Activated CD4-positive, alpha-beta memory T cell treated with anti-CD3 and anti-CD28 coated beads for 36 hours (primary cell): ENCODE measurements at places on chromosomes 3 and 15.

- DNase-seq, result no peak
Observed at GRCh38 chr15:29822100-29822683, at the start of gene TJP1. TJP1 (minus strand) TSS chr15:29822468; CDS start chr15:29822028, 440 bp downstream.

- DNase-seq, result no peak
Observed at GRCh38 chr15:67564968-67565345, 22.5 kb downstream of the MAP2K5 start.

DNA sequence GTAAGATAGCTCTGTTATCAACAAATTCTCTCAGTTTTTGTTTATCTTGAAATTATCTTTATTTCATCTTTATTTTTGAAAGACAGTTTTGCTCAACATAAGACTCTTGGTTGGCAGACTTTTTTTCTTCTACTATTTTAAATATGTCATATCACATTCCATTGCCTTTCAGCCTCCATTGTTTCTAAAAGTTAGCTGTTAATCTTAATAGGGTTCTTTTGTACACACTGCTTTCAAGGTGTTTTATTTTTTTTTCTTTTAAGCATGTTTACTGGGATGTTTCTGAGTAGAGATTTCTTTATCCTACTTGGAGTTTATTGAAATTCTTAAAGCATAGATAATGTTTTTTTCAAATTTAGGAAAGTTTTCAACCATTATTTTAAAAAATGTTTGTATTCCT, 294.6 kb downstream of the STXBP5L start:
- DNase-seq, result no peak

DNA sequence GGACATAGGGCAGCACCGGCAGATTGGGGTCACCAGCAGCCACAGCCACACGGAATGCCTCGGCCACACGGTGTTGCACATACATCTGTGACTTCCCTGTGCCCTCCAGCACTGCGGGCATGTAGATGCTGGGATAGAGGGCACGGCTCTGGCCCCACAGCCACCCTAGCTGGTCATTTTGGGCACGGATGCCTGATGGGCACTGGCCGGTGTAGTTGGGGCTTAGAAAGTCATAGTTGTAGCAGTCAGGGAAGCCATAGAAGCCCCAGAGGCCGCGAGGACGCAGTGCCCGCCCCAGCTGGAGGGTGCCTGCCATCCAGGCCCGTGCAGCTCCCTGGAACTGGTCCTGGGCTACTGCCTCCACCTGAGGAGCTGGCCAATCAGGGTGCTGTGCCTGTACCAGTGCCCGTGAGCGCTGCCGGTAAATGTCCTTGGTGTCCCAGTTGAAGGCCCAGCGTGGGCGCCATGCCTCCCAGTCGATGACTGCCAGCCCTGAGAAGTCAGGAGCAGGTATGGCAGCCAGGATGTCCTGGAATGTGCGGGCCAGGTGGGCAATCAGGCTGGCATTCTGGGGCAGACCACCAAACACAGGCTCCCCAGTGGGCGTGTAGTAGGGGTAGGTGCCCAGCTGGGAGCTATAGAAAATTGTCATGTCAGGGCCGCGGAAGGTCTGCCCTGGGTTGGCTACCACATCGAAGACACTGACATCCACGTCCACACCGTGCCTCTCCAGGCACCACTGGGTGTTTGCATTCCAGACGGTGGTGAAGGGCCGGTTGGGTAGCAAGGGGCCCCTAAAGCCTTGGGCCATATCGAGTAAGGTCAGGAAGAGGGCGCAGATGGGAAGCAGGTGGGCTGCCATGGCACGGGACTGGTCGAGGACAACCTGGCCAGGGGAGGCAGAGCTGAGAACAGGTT, 1.0 kb downstream of the HYAL1 start:
- DNase-seq, result no peak

GRCh38 chr3:24370352-24371090, 124.1 kb downstream of the THRB start:
- DNase-seq, result no peak

DNA sequence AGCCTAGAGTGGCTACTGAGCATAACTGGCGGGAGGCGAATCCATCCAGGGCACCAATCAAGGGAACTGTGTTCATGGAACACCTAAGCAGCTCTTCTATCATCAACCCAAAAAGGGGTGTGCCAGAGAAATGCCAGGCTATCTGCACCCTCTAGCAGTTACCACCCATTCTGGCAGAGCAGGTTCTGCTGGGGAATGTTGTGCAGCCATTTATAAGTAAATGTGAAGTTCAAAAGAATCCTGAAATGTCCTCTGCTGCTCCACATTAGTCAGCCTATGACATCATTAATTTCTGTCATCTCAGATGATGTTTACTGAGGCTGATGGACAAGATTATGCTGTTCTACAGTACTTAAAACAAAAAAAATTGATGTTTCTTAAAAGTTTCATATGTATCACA, 7.7 kb downstream of the SKIC8 start:
- no peak for DNase-seq

DNA sequence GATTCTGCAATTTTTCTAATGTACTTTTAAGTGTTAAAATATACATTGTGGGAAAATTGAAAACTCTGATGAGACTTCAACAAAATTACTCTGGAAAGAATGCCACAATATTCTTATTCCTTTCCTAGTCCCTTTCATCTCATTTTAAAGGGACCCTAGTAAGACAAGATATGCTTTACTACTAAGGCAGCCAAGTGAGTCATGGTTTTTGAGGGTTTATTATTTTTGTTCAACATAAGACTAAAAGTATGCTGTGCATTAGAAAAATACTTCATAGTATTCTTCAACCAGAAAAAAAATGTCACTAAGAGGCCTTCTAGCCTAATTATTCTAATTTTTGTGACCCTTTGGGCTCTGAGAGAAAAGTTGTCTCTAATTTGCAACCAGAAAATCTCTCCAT, 7.4 kb downstream of the IL12A start:
- no peak for DNase-seq

DNA sequence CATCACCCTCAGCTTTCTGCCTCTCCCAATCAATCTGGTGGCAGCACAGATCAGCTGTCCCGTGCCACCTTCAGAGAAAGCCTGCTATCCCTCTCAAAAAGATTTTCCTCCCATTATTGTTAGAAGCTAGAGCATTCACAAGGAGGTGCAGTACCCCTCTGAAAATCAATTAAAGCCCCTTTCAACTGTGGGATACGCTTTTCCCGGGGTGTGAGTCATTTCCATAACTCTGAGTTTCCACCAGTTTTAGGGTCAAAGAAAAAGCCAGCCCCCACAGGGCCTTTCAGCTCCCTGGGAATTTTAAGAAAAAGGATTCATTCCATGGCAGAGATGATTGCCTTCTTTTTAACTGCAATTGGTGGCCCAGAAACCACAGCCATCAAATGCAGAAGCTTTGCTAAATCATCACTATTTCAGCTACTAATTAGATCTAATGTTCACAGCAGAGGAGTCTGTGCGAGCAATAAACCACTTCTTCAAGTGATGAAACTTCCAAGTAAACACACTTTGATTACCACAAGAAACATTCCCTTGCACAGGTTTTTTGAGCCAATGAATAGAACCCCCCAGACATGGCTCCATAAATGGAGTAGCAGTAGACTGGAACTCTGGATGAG, 270.0 kb upstream of the TPRG1 start:
- DNase-seq, result no peak

DNA sequence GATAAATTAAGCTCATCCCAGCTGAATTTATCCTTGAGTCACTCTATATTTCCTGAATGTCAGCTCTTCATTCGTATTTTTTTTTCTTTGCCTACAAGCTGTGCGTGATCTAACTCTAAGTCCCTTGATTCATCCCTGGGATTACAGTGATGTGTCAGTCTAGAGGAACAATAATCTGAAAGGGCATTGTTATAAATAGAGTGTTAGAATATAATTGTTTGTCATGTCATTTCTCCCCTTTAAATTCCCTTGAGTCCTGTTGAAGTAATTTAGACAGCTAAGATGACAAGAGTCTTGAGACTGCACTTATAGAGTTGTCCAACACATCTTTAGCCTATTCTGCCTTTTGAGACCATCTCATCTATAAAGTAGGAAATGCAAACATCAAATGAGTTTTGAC, 621.8 kb downstream of the ZIC1 start:
- no peak for DNase-seq

DNA sequence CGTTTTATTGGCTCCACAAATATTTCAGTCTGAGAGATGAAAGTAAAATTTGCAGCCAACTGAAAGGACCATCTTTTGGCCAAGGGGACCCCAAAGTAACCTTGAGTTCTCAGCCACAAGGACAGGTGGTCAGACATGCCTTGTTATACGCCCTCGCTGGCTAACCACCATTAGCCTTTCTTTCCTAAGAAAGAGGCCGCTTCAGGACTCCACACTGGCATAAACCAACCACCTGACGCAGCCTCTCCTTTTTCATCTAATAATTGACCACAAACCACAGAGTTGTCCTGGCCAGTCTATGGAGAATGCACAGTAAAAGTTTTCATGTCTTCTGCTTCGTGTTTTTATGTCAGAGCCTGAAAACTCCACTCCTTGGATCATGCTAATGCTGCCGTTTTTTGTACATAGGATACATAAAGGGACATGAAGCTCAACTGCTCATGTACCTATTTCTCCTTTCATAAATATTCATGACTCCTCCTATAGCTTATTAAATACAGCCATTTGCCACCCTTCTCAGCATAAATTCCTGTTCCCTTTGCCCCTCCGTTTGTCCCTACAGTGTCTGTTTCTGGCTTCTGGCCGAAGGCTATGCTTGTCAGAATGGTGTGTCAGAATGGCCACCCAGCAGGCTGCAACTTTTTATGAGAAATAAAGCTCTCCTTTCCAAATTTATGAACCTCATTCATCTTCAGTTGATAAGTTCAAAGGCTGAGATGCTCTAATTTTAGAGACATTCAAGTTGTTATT, 374.1 kb upstream of the RBMS3 start:
- no peak for DNase-seq

DNA sequence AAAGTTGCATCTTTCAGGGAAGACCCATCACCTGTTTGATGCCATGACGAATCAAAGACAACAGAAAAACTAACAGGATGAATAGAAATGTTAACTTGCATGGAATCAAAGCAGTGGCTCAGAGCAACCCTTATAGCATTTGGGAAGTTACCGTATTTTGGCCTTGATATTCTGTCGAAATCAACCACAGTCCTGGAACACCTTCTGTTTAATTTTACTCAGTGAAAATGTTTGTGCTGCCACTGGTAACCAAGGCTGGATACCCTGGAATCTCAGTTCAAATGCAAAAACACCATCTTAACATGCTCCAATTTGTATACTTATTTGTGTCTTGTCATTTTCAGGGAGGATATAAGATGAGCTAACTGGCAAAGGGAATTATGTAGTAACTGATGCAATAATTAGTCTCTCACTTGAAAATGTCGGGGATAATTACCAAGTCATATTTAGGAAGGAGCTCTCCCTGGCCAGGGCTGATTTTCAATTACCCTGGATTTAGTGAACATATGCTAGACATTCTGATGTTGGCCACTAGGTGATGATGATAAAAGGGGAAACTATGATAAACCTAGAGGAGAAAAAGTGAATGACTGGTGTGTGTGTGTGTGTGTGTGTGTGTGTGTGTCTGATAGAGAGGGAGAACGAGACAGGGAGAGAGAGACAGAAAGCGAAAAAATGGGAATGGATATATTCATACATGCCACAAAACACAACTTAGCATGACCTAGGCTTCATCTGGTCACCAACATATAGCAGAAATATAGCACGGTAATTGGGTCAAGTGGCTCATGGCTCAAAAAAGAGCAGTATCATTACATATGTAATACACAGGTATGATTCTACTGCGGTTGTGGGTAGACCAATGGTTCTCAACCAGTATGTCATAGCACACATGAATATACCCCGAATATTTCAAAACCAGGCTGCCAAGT, 19.0 kb upstream of the PRICKLE2 start:
- no peak for DNase-seq

DNA sequence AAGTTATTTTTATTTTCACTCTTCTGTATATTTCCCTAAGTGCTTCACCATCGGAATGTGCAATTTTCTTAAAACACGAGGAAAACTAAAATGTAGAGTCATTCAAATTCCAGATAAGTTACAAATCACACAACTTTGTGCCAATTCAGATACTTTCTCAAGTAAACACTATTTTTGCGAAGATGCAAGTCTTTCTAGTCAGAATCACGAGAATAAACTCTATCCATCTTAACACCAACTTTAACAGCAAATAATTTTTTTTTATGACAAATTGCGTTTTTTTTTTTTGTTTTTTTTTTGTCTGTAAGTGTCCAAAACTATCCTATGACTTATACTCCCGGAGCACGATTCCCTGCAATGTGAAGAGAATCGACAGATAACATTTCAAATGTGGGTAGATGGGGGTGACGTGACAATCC, 1.3 kb downstream of the STAG1 start:
- no peak for DNase-seq

DNA sequence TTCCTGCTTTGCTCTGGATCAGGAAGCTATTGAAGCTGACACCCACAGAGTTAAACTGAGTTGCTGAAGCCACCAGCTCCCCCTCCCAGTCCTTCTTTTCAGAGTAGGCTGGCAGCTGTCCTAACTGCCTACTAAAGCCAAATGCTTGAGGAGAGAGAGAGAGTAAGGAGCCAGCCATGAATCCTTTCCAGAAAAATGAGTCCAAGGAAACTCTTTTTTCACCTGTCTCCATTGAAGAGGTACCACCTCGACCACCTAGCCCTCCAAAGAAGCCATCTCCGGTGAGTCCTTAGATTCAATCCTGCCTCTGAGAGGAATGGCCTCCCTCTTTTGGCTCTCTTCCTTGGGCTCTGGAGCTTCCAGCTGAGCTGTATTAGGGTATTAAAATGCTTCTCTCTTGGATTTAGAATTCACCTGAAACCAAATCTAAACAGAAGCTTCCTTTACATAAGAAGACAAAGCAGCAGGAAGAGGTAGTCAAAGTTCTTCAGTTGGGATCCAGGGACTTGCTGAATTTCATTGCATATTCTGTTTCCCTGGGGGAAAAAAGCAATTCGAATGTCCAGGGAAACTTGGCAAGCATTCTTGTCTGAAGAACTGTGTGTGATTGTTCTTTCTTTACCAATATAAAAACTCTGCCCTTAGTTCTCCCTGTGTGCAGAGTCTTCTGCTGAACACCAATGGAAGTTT, at the start of gene SLC15A2:
Gene SLC15A2, plus strand, starts transcription at position 101 of the 690 bp plus-strand sequence. Its CDS starts 76 bp downstream, at position 177.
- no peak for DNase-seq

DNA sequence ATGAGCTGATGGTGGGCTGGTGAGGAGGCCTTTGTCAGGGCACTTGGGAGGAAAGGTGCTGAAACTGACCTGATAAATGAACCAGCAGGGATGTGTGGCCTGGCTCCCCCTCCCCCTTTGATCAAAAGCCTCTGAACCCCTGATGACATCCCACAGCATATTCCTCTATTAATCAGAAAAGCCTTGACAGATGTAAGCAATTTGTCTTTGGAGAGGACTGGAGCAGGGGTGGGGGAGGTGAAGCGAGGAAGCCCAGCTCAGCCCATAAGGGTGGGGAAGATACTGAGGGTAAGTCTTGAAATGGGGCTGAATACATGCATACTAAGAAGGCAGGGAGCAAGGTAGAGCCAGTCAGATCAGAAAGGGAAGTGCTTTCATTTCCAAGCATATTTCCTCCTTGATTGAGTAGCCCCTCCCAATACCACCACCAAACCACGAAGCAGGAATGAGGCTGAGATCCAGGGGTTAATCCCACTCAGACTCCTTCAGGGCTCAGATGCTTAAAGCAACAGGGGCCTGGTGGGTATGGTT, 34.7 kb upstream of the MRPS22 start:
- DNase-seq, result no peak

DNA sequence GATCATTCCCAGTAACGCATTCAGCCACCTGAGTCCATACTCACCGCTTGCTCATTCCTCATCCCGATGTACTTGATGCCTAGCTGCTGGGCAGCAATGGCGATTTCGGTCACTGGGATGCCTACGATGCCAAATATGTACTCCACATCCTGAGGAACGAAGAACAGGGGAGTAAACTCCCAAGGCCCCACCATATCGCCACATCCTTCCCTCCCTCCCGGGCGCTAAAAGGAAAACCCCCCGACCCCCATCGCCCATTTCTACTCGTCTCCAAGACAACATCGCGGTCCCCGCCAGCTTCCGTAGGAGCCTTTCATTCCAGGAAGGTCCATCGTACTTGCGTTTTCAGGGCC, 347 bp downstream of the HACL1 start:
- no peak for DNase-seq
